ENCODE measurements at places on chromosomes 7 and 10. TPM values are rescaled to one million over a fixed set of nuclear protein-coding genes. Genes with fewer than 3 reads are reported as not detected.

Gene ABCC2
- total RNA-seq: 1.8 TPM

Gene RHOBTB1
- total RNA-seq: 32.9 TPM

Gene ENTPD7
- 35.5 TPM for total RNA-seq

Gene FOXI2
- not detected for total RNA-seq

DNA sequence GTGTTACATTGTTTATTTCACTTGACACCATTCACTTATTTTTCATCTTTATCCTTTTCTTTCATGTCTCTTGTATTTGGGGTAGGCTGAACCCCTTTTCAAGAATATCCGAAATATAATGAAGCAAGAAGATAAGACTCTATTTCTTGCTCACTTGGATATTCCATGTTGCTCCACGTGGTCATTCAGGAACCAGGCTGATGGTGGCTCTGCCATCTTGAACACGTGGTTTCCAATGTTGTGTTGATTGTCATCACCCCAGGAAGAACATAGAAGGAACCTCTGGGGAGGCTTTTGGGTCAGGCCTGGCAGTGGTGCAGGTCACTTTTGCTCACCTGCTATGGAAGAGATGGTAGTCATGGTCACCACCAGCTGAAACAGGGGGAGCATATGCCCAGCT lies 9.3 kb upstream of the GALNTL5 start:
- no peaks in the 10 kb centered on the region for H3K36me3 ChIP-seq
- no peak for DNase-seq
- H3K27me3 ChIP-seq: peaks cover 47% of the 10 kb centered on the region
- no peak overlapping the region for H3K4me3 ChIP-seq

- DNase-seq: no peak
- H3K27ac ChIP-seq: no peak overlapping the region
- H3K27me3 ChIP-seq: no peaks in the 10 kb centered on the region
- H3K36me3 ChIP-seq: no peaks in the 10 kb centered on the region
- no peak overlapping the region for H3K4me3 ChIP-seq
These were observed 285.6 kb downstream of the USP6NL start for GRCh38 chr10:11325817-11326216.
